Stimulated activated CD4-positive, alpha-beta T cell treated with anti-CD3 and anti-CD28 coated beads, Interleukin-1b, Interleukin-23, amount 100 ng/mL, for 1 hour (primary cell): ENCODE measurements at places on chromosomes 2 and 18.

GRCh38 chr2:119025013-119025412, 83.0 kb downstream of the MARCO start:
- no peak for DNase-seq

DNA sequence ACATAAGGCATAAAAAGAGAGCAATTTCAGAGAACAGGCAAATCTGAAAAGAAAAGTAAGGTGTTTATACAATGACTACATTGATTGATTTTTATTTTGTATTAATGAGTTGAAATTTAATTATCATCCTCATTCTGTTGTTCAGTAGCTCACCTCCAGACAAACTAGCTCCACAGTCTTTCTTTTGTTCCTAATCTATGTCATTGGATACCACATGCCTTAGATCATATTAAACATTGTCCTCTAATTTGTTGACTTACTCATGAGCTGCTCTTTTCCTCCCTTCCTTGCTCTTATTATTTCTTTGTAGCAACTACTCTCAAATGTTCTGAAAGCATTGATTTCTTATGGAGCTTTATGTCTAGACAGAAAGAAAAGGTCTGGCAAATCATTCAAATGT, 185.5 kb upstream of the ZSWIM2 start:
- no peak for DNase-seq

DNA sequence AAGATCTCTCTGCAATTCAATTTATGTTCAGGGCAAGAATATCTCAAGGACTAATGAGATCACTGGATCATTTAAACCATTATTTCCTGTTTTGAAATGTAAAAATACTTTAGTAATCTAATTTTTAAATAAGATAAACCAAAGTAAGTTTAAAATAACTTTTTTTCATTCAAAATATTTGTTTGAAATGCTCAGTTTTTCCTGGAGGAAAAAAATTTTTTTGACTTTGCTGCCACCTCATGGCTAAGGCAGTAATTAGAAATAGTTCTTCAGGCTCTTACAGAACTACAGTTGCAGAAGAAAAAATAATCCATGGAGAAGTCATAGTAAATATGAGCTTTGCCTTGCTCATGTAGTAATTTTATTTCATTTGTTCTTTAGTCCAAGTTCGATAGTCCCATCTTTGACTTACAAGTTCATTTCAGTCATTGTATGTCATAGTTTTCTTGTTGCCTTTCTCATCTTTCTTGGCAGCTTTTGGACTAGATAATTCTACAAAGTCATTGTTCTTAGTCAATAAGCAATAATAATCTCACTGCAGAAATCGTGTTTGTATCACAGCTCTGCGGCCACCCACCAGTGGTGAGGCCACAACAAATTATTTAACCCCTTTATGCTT, 127.4 kb downstream of the DPP4 start:
- DNase-seq, result no peak

- no peak for DNase-seq
Measured at GRCh38 chr18:54805571-54806334, 22.5 kb upstream of the RAB27B start.

GRCh38 chr18:79855147-79855933, 57.6 kb downstream of the KCNG2 start:
- DNase-seq, result no peak

- DNase-seq, result no peak
Measured at GRCh38 chr18:62702259-62702658, 13.1 kb upstream of the PHLPP1 start.

DNA sequence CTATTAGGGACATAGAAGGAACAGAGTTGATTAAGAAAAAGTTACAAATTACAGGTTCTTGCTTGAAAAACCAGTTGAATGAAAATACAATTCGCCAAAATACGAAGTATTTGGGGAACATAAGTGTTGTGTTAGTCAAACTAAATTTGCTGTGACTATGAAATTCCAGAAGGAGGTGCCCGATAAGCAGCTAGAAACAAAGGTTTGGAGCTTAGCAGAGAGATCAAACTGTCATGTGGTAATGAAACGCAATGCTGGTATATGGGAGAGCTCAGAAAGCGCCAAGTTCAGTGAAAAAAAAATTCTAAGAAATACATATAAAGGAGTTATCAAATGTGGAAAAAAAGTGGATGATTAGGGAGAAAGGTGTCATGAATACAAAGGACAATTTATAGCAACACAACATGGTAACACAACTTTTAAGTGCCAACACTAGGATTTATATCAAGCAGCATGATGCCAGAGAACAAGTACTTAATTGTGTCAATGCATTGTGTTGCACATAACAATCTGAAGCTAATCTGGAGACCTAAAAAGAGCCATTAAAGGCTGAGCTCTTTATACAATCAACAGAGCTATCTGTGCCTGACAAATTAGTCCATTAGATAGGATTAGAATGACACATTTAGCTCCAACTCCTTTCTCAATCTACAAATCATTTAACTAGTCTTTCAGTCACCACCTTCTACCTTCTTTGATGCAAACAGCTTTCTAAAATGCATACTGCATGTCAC, 31.2 kb downstream of the SMAD2 start:
- no peak for DNase-seq

DNA sequence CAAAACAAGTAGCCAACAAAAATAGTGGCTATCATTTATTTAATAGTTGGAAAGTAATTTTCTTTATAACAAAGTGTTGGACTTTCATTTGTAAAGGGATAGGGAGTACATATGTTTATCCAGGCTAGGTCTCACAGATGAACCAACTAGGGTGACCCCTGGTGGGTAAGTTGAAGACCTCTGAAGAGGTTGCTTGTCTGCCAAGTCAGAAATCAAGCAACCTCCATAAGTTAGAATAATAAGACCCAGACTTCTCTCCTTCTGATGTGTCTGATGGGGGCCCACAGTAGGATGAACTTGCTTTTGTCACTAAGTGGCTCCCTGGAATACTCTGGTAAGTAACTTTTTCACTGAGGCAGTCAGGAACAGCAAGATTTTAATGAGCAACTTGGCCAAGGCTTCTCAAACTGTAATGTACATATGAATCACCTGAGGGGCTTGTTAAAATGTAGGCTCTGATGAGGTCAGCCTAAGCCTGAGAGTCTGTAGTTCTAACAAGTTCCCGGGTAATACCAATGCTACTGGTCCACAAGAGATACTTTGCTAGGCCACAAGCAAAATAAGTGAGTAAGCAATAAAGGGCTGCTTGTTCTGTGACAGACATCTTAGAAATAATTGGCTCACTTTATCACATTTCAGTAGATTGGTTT, 319.6 kb downstream of the PIK3C3 start:
- no peak for DNase-seq

GRCh38 chr2:68987021-68987503, 12.6 kb downstream of the GKN1 start:
- no peak for DNase-seq

DNA sequence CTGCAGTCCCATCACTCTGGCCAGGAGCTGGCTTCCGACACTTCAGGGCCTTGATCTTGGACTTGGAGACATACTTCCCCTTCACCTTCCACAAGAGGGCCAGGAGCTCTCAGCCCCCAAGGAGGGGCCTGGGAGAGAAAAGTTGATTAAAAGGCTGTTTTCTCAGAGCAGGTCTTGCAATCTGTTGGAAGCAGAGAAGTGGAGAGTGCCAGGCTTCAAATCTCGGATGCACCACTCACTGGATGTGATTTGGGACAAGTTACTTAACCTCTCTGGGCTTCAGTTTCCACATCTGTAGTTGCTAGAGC, 255.3 kb downstream of the CYP26B1 start:
- DNase-seq, result no peak

- DNase-seq, result no peak
Measured at GRCh38 chr18:31044926-31045325, 2.4 kb upstream of the DSC3 start.

- DNase-seq, result no peak
Measured at GRCh38 chr2:209610631-209611030, 161.0 kb upstream of the UNC80 start.

DNA sequence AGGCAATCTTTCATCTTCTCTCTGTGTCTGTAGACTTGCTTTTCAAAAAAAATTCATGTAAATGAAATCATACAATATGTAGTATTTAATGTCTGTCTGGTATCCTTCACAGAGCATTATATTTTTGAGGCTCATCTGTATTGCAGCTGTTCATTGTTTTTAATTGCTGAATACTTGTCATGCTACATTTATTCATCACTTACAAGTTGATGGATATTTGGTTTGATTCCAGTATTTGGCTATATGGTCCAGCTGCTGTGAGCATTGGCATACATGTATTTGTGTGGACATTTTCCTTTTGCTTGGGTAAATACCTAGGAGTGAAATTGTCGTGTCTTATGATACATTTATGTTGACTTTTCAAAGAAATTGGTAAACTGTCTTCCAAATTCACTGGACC, 441.4 kb downstream of the DCDC2C start:
- no peak for DNase-seq

- no peak for DNase-seq
Measured at GRCh38 chr2:118721817-118722551, 125.5 kb downstream of the EN1 start.

DNA sequence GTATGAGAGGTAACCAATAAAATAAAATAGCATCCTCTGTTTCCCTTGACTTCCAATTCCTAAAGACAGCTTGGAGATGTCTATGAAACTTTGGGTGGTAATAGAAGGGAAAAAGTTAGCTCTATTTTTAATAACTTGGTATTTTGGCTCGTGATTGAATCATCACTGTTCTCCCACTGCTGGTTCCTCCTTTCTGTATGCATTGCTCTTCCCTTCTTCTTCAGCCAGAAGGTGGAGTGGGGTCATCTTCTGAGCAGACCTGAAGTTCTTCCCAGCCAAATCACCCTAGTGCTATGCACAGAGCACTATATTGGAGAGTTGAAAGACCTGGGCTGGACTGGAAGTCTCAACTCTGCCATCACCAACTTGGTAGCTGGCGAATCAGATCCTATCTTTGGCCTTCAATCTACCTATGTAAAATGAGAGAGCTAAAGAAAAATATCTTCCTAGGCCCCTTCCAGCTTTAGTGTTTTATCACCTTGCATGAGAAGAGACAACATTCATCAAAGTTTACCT, 54.1 kb downstream of the CPO start:
- DNase-seq, result no peak

DNA sequence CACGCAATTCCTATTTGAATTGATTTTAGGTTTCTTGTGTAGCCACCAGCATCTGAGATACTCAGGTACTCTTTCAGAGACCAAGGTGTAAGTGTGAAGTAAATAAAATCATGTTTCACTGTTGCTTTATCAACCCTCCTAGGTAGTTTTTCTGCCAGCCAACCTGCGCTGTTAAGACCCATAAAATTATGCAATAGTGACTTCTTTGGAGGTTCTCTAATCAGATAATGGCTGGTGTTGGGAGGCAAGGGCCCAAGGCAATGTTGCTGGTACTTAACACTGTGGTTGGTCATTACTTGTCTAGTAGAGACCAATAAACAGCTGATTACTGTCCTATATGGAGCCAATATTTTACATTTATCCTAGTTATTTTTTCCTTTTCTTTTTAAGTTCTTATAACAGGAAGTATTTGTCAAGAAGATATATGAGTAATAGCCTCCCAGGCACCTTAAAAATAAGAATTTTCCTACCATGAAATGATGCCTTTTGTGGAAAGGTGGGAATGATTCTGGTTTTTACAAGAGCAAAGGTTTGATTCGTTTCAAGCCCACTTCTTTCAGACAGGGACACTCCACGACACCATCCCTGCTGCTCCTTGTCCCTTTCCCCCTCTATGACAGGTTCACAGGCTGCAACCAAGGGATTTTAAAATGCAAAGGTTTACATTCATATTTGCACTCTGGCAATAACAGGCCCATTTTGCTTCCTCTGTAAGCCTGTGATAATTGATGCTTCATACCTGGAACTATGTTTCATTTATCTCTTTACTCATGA, 259.3 kb downstream of the MEIS1 start:
- no peak for DNase-seq

DNA sequence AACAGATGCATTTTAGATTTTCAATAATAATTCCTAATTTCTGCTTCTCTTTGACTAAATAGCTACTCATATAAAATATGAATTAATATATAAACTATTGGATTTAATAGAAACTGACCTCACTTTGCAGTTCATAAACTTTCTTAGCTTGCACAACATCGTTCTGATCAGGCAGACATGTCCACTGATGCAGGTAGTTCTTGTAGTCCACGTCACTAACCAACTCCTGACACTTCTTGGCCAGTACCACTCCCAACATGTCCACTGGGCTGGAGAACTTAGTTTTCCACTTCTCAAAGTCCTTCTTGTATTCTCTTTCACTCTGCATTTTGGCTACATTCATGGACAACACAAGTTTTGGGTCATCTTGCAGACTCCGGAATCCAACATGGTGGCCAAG, 83.8 kb downstream of the NEB start:
- DNase-seq, result no peak

GRCh38 chr2:240002983-240003382, 22.2 kb downstream of the NDUFA10 start:
- DNase-seq, result no peak

DNA sequence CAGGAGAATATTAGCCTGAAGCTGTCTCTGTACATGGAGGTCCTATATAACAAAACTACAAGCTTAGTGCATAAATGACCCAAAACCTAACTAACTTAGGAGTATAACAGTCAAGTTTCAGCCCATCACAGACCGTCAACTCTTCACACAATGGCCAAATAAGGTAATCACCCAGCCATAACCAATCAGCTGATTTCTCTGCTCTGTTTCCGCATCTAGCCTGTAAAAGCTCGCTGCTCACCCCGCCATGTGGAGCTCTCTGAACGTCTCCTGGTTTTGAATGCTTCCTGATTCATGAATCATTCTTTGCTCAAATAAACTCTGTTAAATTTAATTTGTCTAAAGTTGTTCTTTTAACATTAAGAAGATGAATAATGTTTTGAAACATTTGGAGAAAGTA, 593.6 kb downstream of the TMX3 start:
- DNase-seq, result no peak

DNA sequence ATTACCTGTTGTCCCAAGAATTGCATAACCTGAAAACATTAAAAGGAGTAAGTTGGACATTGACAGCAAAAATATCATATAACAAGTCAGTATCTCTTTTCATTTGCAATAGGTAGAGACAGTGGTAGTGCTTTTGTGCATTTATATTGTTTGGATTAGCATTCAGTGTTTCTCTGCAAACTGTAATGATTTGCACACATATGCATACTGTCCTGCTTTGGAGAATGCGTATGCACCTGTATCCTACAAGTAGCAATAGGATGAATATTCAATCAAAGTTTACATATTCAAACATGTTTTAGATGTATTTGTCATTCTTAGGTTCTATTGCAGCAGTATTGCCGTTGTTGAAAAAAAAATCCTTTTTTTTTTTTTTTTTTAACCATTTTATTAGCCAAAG, 201.9 kb downstream of the ZNF407 start:
- DNase-seq, result no peak
